ENCODE measurements at places on chromosomes 5 and 9. TPM values are rescaled to one million over a fixed set of nuclear protein-coding genes. Genes with fewer than 3 reads are reported as not detected.

HTR4 gene
- total RNA-seq, result 0.30 TPM

DAB2 gene
- 38.2 TPM for total RNA-seq

DNA sequence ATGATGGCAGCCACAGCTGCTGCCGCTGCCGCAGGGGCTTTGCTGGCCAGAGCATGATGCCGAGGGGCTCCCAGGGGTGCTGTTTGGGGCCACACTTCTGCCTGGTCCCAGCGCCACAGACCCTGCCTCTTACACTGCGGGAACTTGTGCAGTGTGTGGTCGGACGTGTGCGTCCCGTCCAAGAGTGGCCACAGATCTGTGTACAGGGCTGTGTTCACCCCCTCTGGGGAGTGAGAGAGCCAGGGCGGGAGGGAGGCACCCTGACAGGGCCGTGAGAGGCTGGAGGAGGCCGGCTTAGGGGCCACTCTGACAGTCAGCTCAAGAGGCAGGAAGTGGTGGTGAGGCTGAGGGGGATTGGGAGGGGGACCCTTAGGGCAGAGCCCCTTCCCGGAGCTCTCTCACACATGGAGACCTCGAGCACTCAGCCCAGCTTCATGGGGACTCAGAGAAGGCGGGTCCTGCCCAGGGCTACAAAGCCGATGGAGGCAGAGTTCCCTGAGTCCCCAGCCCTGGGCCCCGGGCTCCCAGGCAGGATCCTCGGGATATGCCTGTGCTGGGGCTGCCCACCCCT lies 13.1 kb upstream of the CARD19 start:
- H3K27me3 ChIP-seq, result no peaks in the 10 kb centered on the region
- no peak overlapping the region for H3K4me3 ChIP-seq
- no peaks in the 10 kb centered on the region for H3K36me3 ChIP-seq

- H3K36me3 ChIP-seq, result no peaks in the 10 kb centered on the region
- no peak overlapping the region for H3K4me3 ChIP-seq
- no peak overlapping the region for H3K27ac ChIP-seq
- H3K27me3 ChIP-seq, result no peaks in the 10 kb centered on the region
Observed at GRCh38 chr9:91924090-91924489, 25.9 kb downstream of the ROR2 start.

GRCh38 chr5:146283344-146283761 lies 55.3 kb upstream of the POU4F3 start:
- no peak overlapping the region for H3K4me3 ChIP-seq
- peaks cover 9% of the 10 kb centered on the region for H3K4me1 ChIP-seq
- no peak overlapping the region for H3K27ac ChIP-seq
- DNase-seq, result no peak
- H3K27me3 ChIP-seq, result no peaks in the 10 kb centered on the region

- H3K4me1 ChIP-seq, result peaks cover 7% of the 10 kb centered on the region
- no peak overlapping the region for H3K27ac ChIP-seq
- DNase-seq, result no peak
- no peak overlapping the region for H3K4me3 ChIP-seq
Observed at GRCh38 chr9:5436441-5436840, 1.3 kb downstream of the PLGRKT start.

- DNase-seq, result no peak
- peaks cover 28% of the 10 kb centered on the region for H3K36me3 ChIP-seq
Observed at GRCh38 chr5:132766806-132767055, 10.3 kb downstream of the SEPTIN8 start.

GRCh38 chr5:59090323-59090722 lies 507.4 kb downstream of the RAB3C start:
- H3K4me3 ChIP-seq, result no peak overlapping the region
- H3K4me1 ChIP-seq, result no peaks in the 10 kb centered on the region
- DNase-seq, result no peak
- no peaks in the 10 kb centered on the region for H3K27me3 ChIP-seq
- H3K36me3 ChIP-seq, result no peaks in the 10 kb centered on the region
